Calu3 (cell line): ENCODE measurements at places on chromosomes 11 and 22. TPM values are rescaled to one million over a fixed set of nuclear protein-coding genes. Genes with fewer than 3 reads are reported as not detected.

KCNJ5 gene
- total RNA-seq: not detected in 2 replicates

PGA5 gene
- not detected in 2 replicates for total RNA-seq

MPZL3 gene
- 5.9 and 6.9 TPM in 2 replicates for total RNA-seq

SPI1 gene
- not detected in 2 replicates for total RNA-seq

OR51I2 gene
- not detected in 2 replicates for total RNA-seq

DSCAML1 gene
- 0.07 and 0.27 TPM in 2 replicates for total RNA-seq

LGALS1 gene
- total RNA-seq: 61.4 and 72.3 TPM in 2 replicates

KCNE3 gene
- 1.5 and 3.8 TPM in 2 replicates for total RNA-seq

GRCh38 chr11:15170698-15171097 is 56.0 kb downstream of the INSC start:
- DNase-seq: no peak

- DNase-seq: no peak
These were observed 320.5 kb upstream of the ANO3 start for GRCh38 chr11:26011474-26011873.

DNA sequence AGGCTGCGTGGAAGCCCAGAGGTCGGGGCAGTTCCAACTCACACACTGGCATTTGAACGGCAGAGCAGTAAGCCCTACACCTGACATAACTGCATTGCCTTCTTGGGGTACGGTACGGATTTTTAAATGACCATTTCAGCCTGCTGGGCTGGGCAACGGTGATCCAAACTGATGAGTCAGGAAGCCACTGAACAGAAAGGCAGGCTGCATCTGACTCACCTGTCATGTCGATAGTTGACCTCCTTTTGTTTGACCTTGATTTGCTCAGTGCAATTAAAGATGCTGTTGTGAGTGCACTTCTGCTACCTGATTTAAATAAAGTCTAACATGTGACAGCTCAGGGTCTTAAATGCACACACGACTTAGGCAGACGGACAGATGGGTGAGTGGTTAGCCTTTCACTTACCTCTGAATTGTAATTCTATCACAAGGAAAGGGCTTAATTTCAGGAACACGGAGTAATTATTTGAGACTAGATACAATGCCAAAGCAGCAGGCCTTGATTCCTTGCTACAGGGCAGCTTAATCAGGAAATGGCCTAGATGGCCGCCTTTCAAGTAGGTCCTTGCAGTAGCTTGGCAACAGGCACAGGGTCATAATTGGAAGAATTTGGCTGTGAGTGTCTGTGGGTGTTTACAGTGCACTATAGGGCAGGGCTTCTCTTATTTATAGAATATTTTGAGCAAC is 52.2 kb downstream of the BMAL1 start:
- no peak for DNase-seq

- no peak for DNase-seq
These were observed 104.1 kb downstream of the ETS1 start for GRCh38 chr11:128483211-128483788.

DNA sequence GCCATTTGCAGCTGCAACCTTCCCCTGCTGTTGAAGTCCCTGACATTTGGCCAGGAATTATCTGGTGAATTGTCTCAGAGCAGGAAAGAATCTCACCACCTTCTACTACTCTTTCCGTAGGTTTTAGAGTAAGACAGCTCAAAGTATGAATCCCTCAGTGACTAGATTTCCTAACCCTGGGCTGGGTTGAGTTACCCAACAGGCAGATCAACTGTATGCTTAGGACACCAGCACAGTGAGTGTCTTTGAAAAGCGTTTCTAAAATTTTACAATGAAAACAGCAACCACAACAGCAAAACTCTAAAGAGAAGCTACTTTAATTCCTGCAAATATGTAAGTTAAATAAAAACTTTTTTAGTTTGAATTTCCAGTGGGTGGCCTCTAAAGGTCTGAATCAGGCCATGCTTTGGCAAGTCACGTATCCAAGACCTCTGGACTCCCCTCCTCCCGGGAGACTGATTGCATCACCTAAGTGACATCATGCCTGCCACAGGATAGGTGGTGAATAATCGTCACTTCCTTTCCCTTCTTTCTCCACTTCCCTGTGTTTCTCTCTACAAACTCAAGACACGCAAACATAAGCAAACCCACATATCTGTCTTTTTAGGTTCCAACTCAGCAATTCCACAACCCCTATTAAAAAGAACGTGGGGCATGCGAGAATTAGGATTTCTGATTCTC is 7.8 kb downstream of the OR8B12 start:
- DNase-seq: no peak

DNA sequence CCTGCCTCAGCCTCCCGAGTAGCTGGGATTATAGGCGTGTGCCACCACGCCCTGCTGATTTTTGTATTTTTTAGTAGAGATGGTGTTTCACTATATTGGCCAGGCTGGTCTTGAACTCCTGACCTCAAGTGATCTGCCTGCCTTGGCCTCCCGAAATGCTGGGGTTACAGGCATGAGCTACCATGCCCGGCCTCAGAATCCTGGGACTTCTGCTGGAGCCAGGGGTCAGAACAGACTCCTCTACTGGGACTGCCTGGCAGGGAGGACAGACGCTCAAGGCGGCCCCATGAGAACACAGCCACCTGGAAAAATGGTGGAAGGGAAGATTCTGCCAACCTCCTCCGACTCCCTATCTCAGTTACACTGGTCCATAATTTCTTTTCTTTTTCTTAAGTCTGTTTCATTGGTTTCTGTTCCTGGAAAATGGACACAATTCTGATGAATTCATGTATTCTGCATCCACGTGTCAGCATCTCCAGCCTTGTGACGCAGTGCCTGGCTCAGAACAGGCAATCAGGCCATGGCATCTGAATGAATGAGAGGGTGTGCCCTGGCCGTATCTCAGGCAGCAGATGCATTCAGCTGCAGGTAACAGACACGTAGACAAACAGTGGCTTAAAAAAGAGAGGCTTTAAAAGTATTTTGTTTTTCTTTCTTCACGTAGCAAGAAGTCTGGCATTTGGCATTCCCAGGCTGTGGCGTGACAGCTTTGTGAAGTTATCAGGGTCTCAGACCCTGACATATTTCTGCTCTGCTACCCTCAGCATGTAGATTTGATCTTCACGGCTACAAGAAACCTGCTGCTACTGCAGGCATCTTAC is 4.8 kb downstream of the SMIM38 start:
- DNase-seq: no peak

GRCh38 chr11:13339195-13340153 is 61.9 kb downstream of the BMAL1 start:
- DNase-seq: peak; percentile 40

DNA sequence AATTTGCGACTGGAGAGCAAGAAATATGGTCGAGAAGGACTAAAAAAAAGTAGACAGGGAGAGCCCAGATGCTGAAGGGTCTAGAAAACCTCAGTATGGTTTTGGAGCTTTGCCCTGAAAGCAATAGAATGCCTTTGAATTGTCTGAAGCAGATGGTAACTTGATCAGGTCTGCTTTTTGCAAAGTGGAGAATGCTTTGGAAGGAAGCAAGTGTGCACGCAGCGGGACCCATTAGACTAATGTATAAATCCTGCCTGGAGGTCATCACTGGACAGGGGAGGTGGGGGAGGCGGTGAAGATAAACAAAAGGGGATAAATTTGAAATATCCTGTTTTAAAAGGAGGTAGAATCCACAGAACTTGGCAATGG is 757 bp upstream of the HINFP start:
- DNase-seq: no peak

GRCh38 chr11:26187639-26188038 is 144.3 kb upstream of the ANO3 start:
- peak; percentile 29 for DNase-seq

DNA sequence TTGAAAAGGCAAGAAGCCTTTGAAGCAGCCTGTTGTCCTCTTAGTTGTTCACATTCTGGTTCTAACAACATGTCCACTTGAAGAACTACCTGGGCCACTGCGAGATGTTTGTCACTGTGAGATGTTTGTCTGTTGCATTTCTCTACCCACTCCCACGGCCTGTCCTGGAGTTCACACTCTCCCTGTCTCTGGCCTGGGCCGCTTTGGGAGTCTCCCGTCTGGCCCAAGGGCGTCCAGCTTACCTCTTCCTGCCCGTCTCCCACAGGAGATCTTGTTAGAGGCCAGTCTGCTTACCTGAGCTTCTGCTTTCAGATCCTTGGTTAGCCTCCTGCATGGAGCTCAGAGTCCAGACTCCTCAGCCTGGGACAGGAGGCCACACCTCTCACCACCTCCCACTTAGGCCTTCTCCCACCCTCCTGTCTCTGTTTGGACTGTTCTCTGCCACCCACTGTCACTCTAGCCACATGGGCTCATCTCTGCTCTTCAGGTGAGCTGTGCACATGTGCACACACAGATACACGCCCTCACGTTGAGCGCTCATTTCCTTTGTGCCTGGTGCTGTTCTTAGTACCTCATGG is 66.0 kb downstream of the TBC1D22A start:
- no peak for DNase-seq

GRCh38 chr11:117597071-117597470 is 199.9 kb downstream of the DSCAML1 start:
- peak; percentile 25 for DNase-seq

- DNase-seq: no peak
These were observed 13.5 kb downstream of the KCNC1 start for GRCh38 chr11:17748044-17748443.

- DNase-seq: no peak
These were observed 37.6 kb upstream of the CRYBB3 start for GRCh38 chr22:25161916-25162530.

DNA sequence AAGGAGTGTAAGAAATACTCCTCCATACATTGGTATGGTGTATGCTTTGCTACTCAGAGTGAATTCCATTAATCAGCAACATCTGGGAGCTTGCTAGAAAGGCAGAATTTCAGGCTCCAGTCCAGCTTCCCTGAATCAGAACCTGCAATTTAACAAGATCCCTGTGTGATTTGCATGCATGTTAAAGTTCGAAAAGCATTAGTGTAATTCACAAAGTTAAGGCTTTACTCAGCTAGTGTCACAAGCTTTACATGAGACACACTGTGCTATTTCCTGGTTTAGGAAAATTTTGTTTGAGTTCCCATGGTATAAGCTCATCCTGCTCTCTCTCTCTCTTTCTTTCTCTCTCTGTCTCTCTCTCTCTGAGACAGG is 37.0 kb upstream of the HEPHL1 start:
- no peak for DNase-seq

DNA sequence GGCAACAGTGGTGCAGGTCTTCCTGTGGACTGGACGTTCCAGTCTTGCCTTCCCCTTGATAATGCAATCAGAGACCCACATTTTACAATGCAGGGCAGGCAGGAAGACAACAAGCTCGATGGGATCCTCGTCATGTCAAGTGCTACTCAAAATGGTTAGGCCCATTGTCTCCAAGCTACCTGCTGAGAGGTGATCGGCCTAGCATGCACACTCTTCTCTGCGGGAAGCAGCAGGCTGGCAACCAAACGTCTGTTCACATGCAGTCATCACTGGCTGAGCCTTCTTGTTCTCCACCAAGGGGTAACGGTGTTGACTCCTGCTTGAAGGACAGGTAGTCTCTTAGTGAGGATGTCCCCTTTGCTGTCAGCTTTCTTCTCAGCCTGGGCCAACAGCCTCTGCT is 25.5 kb upstream of the CD82 start:
- no peak for DNase-seq

DNA sequence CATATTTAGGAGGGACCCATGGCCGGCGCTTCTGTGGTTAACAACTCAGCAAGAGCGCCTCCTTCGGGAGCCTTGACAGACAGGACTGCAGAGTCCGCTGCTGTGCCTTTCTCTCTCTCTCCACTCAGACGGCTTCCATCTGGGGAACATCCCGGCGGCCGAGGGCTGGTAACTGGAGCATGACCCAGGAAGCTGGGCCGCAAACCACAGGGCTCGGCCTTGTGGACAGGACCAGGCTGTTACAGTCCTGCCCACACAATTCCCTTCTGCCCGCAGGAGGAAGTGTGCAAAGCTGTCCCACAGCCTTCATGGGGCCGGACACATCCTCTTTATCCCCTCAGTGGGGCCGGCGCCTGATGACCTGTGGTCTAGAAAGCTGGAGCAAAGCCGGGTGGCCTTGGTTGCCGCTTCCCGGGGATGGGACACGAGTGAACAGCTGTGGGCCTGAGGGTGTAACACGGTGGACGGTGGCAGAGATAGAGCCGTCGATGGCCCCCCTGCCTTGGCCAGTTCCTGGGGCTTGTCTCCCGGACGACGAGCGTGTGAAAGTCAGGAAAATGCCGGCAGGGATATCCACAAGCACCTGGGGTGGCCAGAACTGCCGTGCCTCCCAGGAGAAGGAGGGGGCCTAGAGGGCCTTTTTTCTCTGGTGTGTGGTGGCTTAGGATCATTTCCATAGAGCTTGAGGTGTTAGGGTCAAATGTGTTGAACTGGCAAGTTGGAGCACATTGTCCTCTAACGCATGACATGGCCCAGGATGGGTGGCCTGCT is 50.1 kb downstream of the FBLN1 start:
- DNase-seq: no peak

- DNase-seq: no peak
These were observed 4.5 kb downstream of the CD81 start for GRCh38 chr11:2381494-2382128.

GRCh38 chr11:2521081-2521732 is 76.4 kb downstream of the KCNQ1 start:
- DNase-seq: no peak

DNA sequence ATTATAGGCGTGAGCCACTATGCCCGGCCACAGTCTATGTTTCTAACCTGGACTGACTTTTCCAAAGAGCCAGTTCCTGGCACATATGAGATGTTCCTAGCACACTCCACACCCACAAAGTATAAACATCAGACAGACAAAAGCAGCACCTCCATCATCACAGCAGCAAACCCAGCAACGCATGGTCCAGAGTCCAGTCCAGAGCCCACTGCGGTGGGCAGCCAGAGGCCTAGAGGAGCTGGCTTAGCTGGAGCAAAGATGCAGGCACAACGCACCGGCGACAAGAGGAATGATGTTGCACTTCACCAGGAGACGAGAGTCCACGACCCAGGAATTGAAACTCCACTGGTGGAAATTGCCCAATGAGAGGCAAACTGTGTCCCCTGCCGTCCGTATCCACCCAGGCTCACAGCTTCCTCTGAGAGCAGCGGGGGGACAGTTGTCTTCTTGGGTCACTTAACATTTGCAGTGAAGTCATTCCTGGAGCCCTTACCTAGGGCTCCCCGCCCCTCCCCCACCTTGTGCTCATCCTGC is 36.6 kb downstream of the RPS6KA4 start:
- no peak for DNase-seq

DNA sequence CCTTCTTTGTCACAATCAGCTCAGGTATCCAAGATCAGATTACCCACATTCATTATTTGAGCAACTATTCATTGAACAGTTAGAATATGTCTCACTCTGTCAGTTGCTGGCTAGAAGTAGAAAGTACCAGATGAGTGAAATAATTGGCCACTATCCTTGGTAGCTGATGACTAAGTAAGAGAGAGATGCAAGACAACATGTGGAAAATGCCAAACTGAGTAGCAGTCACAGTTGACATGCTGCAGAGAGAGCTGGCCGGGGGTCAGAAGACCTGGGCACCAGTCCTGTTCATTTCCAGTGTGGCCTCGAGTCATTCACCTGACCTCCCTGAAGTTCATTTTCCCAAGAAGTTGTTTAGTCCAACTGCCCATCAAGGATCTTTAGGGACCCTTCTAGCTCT is 22.5 kb upstream of the SMIM35 start:
- no peak for DNase-seq
